ENCODE measurements at places on chromosomes 11 and 22. TPM values are rescaled to one million over a fixed set of nuclear protein-coding genes. Genes with fewer than 3 reads are reported as not detected.
A peak's percentile ranks its signal among the peaks of the same experiment; 100 is the strongest.

JAM3 gene
- total RNA-seq, result 0.26 TPM

DNA sequence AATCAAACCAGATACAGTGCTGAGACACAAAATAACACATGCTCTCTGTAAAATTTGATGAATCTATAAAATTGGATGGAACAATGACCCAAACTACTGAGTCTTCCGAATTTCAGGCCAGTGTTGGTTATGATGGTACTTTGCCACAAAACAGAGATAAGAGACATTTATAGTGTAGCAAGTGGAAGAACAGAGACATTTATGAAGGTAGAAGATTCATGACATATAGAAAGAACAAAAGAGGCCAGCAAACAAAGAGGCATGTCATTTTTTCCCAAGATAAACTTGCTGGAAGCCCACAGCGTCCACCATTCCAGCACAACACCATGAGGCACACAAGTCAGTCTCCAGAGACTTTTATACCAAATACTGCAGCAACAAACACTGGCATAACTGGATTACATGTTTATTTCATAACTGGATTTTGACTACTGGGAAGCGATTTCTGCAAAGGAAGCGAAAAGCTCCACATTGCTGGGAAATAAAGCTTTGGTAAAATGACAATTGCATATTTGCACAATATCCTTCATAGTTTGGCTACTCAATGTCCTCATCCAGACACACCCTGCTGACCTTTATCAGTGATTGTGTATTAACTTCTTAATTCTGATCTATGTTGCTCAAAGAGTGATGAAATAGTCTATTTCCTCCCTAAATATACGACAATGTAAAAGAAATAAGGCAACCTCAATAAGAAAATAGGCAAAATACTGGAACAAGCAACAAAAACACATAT, 17.5 kb downstream of the DDI1 start:
- DNase-seq, result no peak

GRCh38 chr22:25953276-25953675, 211.3 kb downstream of the MYO18B start:
- no peak for DNase-seq

GRCh38 chr22:19960491-19961200, 19.0 kb upstream of the TXNRD2 start:
- no peak for DNase-seq

GRCh38 chr11:19027829-19028595, 32.5 kb downstream of the MRGPRX2 start:
- peak; percentile 99 for DNase-seq

GRCh38 chr11:103487113-103487512, 377.9 kb downstream of the DYNC2H1 start:
- no peak for DNase-seq

GRCh38 chr11:57116654-57117053, 65.1 kb upstream of the LRRC55 start:
- DNase-seq, result peak; percentile 48

GRCh38 chr11:78938971-78939370, 364.3 kb upstream of the NARS2 start:
- no peak for DNase-seq

FGF19 gene
- total RNA-seq, result not detected

- DNase-seq, result peak; percentile 24
Measured at GRCh38 chr11:4495487-4495886, 13.0 kb downstream of the OR52K1 start.

DNA sequence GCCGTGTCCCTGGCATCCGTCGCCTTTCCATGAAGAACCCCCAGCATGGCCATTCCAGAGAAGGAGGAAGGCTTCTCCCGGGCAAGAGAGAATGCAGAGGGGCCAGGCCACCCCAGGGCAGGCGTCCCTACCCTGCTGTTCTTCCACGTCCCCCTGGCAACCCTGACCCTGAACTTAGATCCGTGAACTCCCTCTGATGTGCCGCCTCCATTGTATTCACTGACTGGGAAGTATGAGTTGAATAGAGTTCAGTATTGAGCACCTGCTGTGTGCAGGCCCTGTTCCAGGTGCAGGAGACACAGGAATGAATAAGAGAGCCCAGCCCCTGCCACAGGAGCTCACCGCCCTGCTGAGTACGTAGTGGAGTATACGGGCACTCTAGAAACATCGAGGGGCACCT, 29.1 kb upstream of the RELT start:
- no peak for DNase-seq

- DNase-seq, result no peak
Measured at GRCh38 chr11:93567401-93567895, 24.3 kb upstream of the SMCO4 start.

DNA sequence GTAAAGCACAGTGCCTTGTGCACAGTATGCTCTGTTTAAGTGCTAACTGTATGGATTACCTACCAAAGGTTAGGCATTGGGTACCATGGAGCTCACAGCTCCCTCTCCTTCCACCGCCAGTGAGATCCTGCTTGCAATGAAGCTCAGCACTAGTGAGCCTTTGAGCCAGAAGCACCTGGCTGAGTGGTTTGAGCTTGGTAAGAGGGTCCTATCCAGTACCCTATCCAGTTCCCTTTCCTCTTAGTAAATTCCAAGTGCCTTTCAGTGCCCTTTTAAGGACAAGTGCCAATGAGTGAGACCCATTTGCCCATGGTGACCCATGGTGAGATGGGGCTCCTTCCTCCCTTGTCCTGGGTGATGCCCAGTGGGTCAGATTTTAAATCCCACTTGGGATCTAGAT, 43.1 kb upstream of the NAV2 start:
- DNase-seq, result no peak

All from bronchial epithelial cell (primary cell).